Cortex of kidney (tissue), 1 donor: ENCODE measurements at places on chromosomes 5 and 9.

DNA sequence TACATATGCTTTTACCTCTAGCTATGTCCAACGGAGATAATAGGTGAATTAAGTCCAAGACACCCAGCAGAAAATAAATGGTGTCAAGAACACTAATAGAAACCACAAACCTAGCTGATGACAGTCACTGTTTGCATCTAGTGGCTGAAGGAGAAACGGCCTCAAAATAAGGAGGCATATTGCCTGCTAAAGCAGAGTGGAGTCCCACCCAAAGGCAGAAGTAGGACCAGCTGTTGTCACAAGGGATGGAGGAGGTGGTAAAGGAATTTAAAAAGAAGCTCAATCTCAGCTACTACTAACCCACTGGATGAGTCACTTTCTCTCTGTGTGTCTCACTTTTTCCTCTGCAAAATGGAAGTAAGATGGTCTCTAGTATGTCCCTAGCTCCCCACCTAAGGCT is 224.3 kb downstream of the GRIA1 start:
- no peak for DNase-seq

DNA sequence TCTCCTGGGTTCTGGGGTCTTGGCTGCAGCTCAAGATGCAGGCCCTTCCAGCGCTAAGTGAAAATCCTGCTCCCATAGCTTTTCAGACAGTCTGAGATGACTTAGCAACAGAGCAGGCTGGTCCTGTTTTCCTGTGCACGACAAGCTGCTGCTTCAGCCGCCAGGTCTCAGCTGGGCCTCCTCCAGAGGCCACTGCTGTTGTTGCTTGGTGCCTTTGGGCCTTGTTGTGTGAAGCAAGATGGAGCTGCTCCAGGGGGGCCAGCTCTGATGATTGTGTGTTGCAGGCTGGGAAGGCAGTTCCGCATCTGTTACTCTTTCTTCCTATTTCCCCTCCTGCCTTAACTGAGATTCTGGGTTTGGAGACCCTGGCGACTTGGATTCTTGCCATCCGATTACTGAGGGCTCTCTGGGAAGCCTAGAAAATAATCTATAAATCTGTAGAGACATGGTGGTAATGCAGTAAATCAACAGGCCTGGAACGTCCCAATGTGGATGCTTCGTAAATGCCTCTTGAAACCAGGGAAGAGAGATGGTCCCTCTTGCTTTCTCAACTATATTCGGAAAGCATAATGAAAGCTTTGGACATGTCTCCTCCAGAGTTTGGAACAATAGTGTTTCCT is 3.2 kb downstream of the MAP1B start:
- DNase-seq, result no peak

GRCh38 chr9:11128156-11128555 is 515.4 kb upstream of the PTPRD start:
- no peak for DNase-seq

- no peak for DNase-seq
Measured at GRCh38 chr9:14245901-14246525, 67.9 kb downstream of the NFIB start.

DNA sequence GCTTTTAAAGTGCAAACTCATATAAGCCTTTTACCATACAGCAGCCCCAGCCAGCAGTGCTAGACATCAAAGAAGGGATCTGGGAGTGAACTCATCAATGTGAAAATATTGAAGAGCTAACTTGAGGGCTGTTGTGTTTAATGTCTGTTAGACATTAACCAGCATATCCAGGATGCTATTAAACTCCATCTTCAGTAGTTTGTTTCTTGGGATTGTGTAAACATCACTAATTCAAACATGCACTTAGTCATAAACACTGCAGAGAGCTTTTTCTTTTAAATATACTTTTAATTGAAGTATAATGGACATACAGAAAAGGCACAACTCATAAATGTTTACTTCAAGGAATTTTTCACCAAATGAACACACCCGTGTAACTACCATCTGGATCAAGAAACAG is 81.8 kb downstream of the TMEM252 start:
- DNase-seq, result no peak

DNA sequence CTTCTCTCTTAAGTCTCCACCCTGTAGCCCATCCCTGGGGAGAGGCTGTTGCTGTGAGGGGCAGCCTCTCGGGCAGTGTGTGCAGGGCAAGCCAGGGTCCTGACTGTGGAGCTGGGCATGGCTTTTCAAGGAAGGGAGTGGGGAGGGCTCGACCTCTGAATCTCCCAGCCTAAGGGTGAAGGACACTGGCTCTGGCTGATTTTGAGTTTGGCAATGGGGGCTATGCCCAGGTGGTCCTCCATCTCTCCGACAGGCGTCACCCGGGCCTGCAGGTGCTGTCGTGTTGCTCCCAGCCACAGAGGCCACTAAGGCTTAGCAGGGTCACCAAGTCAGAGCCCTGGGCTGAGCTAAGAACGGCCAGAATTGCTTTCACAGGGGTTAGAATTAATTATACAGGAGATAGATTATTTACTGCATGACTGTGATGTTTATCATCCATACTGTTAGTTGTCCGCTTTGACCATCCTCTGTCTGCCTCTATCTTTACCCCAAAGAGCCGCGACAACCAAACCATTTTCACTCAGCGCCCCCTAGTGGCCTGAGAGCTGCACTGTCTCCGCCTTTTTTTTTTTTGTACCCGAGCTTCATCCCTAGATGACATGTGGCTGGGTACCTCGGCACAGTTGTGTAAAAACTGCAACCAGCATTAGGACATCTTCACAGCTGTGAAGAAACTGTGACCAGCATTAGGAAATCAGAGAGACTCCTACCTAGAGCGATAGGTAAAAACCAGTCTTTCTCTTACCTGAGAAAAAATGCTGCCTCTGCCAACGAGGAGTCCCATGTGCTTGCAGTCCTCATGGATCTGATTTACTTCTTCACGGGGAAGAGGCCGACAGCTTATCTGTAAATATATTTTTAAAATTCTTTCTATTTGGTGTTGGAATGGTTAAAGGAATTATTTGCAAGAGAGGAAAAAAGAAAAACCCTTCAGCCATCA is 44.5 kb downstream of the AGXT2 start:
- no peak for DNase-seq

DNA sequence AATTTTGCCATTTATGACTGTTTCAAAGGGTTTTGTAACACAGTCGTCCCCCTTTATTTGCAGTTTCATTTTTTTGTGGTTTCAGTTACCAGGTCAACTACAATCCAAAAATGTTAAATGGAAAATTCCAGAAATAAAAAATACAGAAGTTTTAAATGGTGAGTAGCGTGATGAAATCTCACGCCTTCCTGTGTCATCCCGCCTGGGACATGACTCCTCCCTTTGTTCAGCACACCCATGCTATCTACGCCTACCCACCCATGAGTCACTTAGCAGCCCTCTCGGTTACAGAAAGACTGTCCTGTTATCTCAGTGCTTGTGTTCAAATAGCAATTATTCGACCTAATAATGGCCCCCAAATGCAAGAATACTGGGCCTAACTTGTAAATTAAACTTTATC is 765.3 kb upstream of the ADAMTS16 start:
- no peak for DNase-seq

- DNase-seq, result no peak
Measured at GRCh38 chr9:134403292-134403681, 77.0 kb downstream of the RXRA start.

DNA sequence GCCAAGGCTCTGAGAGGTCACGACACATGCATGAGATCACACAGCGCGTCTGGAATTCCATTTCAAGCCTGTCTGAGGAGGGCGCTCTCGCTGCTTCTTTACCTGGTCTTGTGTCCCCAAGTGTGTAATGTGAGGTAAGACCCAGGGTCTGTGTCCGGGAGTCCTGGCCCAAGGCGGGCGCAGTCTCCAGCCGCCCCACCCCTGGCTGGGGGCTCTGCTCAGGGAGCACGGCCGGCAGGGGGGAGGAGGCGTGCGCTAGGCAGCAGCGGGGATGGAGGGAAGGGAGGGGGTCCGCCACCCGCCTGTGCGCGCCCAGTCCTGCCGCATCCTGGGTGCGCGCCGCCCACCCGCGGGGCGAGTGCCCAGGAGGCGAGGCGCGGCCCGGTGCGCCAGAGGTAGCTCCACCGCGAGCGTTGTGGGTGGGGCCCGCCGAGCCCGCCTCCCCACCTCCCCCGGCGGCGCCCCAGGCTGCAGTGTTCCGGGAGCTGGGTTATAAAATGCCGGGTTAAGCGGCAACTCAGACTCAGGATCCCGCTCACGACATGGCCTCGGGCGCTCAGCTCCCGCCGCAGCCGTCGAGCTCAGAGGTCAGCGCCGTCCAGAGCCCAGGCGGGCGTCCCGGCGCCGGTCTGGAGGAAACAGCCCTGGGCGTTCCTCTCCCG is at the start of gene CCNI2:
CCNI2 (plus strand) TSS at position 473 of the 662 bp plus-strand sequence; CDS start at position 543, 70 bp downstream.
- no peak for DNase-seq

DNA sequence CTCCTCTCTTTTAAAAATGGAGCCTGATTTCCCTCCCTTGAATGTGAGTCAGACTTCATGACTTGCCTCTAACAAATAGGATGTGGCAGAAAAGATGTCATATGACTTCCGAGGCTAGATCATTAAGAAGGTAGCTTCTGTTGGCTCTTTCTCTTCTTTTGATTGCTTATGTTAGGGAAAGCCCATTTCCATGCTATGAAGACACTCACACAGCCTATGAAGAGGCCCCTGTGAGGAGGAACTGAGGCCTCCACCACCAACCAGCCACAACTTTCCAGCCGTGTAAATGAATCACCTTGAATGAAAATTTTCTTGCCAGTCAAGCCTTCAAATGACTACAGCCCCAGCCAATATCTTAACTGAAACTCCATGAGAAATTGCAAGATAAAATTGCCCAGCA is 413.4 kb downstream of the TMEM38B start:
- DNase-seq, result no peak

DNA sequence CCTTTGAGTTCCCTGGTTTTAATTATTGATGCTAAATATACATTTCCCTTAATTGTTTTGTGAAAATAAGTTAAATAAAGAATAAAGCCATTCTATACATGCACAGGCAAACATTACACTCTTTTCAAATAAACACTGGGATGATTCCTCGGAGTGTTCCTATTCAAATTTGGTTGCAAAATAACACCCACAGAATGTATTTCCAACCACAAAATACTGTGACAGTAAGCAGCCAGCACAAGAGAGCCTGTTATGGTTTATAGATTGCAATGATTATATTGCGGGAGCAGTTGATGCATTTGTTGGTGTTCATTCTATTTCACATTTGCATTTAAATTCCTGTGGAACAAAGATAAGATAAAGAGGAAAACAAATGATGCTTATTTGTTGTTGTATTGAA is 632.6 kb upstream of the WWC1 start:
- no peak for DNase-seq

- DNase-seq, result no peak
Measured at GRCh38 chr5:33736510-33736909, 155.3 kb downstream of the ADAMTS12 start.

GRCh38 chr5:154898210-154898609 is 39.8 kb downstream of the CNOT8 start:
- no peak for DNase-seq

DNA sequence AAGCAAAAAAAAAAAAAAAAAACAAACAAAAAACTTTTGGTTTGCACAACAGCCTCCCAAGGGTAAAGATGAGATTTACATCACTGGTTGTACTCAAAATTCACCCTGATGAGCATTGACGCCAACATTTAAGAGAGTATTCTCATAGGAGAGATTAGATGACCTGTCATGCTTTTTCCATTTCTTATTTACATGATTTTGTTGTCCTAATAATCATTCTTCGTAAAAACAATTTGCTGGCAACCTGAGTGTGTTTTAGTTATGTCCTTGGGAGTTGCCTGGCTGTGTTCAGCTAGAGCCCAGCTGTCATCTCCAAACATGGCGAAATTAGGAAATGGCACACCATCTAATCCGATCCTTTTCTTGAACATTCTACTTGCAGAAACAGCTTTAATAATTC is 186.4 kb upstream of the MRPS30 start:
- DNase-seq, result no peak

DNA sequence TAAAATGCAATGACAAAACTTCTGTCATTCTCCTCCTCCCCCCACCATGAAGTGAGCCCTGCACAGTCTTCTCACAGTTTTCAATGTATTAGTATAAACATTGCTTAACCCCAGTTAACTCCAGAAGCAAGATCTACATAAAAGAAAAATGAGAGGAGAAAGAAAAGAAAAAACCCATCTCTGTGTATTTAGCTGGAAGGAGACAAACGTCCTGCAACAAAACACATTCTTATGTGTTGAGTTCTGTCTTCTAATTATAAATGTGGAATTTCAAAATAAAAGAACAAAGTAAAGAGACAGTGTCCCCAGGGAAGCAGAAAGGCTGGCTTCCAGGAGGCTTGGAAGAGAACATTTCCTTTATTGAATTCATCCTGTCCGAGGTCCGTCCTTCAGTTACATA is 491.9 kb upstream of the TUSC1 start:
- DNase-seq, result no peak

DNA sequence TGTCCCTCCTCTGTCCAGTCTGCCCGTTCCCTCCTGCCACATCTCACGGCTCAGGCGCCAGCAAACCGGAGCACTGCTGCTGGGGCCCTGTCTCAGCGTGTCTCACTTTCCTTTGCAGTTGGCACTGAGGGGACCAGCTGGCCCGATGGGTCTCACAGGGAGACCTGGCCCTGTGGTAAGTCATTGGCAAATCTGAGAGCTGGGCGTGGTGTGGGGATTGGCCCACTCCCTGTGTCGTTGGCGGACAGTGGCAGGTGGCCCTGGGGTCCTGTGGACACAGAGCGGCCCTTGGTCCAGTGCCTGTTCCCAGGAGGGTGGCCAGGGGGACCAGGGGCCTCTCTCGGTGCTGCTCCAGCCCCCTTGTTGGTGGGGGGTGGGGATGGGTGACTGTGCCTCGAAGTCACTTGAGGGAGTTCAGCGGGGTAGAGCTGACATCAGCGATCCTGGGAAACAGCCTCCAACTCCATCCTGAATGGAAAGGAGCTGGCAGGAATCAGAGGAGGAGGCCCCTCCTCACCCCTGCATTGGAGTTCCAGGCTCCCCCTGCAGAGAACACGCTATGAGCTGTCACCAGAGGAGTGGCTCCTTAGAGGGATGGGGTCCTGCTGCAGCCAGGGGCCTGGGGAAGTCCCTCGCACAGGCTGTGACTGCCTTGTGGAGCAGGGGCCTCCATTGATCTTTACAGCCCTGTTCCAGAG is 111.0 kb downstream of the COL5A1 start:
- DNase-seq, result no peak

- no peak for DNase-seq
Measured at GRCh38 chr5:171629628-171630349, 155.8 kb upstream of the SMIM23 start.

- DNase-seq, result no peak
Measured at GRCh38 chr9:33129251-33129885, 37.8 kb downstream of the B4GALT1 start.

DNA sequence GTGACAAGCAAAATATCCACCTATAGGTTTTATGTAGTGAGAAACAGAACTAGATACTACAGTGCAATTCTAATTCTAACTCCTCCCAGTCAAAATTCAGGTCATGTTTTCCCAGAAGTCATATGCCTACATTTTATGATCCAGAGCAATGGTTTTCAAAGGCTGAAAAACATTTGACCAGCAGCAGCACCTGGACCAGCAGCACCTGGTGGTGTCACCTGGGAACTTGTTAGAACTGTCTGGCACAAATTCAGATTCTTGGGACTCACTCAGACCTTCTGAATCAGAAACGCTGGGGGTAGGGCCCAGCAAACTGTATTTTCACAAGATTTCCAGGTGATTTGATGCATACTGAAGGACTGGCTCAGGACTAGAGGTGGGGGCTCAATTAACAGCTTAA is 367.7 kb upstream of the RFX3 start:
- no peak for DNase-seq
